Activated T-helper 1 cell treated with anti-CD3 and anti-CD28 coated beads, Interleukin-12 subunit alpha, Interleukin-12 subunit beta, Interleukin-2, Interleukin-4 antibody, amounts not matched to agents 30 ng/mL and 10 ng/mL and 1 ng/mL, durations not matched to agents 14 hours and 24 hours and 36 hours (primary cell): ENCODE measurements at places on chromosomes 6 and 20. TPM values are rescaled to one million over a fixed set of nuclear protein-coding genes. Genes with fewer than 3 reads are reported as not detected.

DNA sequence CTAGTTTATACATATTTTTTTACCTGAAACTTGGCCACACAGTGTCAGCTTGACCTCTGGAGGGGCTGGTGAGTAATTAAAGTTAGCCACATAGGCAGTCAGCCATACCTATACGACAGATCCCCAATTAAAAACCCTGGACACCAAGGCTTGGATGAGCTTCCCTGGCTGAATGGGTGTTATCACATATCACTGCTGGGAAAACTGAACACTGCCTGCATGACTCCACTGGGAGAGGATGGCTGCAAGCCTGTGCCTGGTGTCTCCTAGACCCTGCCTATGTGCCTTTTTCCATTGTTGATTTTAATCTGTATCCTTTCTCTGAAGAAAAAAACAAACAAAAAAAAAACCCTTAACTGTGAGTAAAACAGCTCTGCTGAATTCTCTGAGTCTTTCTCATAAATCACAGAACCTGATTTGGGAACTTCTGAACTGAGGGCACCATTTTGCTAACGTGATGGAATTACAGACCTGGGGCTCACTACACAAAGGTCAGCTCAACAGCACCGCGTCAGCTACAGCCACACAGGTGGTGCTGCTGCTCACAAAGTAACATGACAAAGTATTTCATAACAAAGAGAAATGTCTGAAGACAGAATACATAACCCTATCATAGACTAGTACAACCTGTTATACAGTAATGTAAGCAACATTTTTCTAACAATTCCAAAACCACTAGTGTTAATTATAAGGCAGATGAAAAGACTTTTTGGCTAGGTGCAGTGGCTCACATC lies 97.0 kb downstream of the SLC23A2 start:
- H3K36me3 ChIP-seq: peaks cover 23% of the 10 kb centered on the region
- H3K27ac ChIP-seq: no peak overlapping the region
- no peak overlapping the region for H3K4me3 ChIP-seq
- no peak for DNase-seq
- H3K4me1 ChIP-seq: peaks cover 12% of the 10 kb centered on the region

The ARMH2 gene
- not detected in 2 replicates for total RNA-seq

GRCh38 chr6:156780102-156780641 lies 3.0 kb downstream of the ARID1B start:
- H3K4me1 ChIP-seq: peaks cover 58% of the 10 kb centered on the region
- peak overlapping the region; percentile 84 for H3K4me3 ChIP-seq
- peaks cover 6% of the 10 kb centered on the region for H3K36me3 ChIP-seq
- peak overlapping the region; percentile 79 for H3K27ac ChIP-seq

DNA sequence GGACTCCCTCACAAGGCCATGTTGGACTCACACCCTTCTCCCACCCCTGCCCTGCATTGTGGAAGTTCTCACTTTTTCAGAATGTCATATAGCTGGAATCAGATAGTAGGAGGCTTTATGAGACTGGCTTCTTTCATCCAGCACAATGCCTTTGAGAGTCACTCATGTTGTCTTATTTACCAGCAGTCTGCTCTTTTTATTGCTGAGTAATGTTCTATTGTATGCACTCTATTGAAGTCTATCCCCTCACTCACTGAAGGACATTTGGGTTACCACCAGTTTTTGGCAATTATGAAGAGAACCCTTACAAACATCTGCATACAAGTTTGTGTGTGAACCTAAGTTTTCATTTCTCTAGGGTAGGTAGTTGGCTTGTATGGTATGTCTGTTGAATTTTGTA lies 80.8 kb upstream of the KCNK16 start:
- H3K4me3 ChIP-seq: no peak overlapping the region
- H3K36me3 ChIP-seq: no peaks in the 10 kb centered on the region
- peaks cover 11% of the 10 kb centered on the region for H3K27me3 ChIP-seq
- DNase-seq: no peak
- no peak overlapping the region for H3K27ac ChIP-seq

The CPXM1 gene
- 0.31 and 0.76 TPM in 2 replicates for total RNA-seq

DNA sequence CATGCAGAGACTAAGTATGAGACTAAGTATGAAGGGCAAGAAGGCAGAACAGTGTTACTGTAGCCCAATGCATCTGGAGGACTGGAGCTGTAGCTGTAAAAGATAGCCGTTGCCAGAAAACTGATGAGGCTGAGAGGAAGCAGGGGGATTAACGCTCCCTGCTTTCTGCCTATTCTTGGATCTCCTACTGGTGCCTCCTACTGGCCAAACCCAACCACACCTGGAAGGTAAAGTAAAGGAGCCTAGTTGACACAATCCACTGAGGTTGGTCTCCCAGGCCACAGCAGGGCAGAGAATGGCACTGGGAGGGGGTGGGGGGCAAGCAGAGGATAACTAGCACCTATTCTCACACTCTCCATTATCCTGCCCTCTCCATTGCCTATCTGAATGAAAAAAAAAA lies 105.0 kb upstream of the MRPS10 start:
- H3K27ac ChIP-seq: no peak overlapping the region
- DNase-seq: no peak
- H3K36me3 ChIP-seq: peaks cover 37% of the 10 kb centered on the region
- no peak overlapping the region for H3K4me3 ChIP-seq
- H3K4me1 ChIP-seq: peaks cover 59% of the 10 kb centered on the region
- no peaks in the 10 kb centered on the region for H3K27me3 ChIP-seq

DNA sequence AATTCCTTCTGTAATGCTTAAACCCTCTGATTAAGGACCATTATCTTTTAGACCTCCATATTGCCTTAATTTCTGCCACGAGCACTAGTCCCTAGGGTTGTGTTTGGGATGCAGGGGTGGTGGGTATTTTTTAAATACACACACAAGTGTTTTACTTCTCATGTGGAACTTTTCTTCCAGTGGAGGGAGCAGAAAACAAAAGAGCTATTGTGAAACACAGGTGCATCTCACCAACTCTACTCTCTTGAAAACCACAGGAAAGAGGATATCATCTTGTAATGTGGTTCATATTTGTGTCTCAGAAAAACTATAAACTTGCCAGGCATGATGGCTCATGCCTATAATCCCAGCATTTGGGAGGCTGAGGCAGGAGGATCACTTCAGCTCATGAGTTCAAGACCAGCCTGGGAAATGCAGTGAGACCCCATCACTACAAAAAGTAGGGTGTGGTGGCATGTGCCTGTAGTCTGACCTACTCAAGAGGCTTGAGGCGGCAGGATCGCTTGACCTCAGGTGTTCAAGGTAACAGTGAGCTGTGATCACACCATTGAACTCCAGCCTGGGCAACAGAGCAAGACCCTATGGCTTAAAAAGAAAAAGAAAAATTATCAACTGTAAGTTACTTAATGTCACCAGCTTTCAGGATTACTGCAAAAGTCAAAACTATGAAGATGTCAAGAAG lies 37.3 kb downstream of the MRS2 start:
- H3K27me3 ChIP-seq: no peaks in the 10 kb centered on the region
- H3K4me1 ChIP-seq: peaks cover 5% of the 10 kb centered on the region
- no peak for DNase-seq
- no peak overlapping the region for H3K27ac ChIP-seq
- H3K4me3 ChIP-seq: no peak overlapping the region

- peaks cover 2% of the 10 kb centered on the region for H3K27me3 ChIP-seq
- no peak overlapping the region for H3K4me3 ChIP-seq
- H3K27ac ChIP-seq: no peak overlapping the region
- DNase-seq: no peak
Measured at GRCh38 chr6:132084811-132085509, 133.8 kb upstream of the CCN2 start.

The TOX2 gene
- 4.0 and 4.8 TPM in 2 replicates for total RNA-seq

DNA sequence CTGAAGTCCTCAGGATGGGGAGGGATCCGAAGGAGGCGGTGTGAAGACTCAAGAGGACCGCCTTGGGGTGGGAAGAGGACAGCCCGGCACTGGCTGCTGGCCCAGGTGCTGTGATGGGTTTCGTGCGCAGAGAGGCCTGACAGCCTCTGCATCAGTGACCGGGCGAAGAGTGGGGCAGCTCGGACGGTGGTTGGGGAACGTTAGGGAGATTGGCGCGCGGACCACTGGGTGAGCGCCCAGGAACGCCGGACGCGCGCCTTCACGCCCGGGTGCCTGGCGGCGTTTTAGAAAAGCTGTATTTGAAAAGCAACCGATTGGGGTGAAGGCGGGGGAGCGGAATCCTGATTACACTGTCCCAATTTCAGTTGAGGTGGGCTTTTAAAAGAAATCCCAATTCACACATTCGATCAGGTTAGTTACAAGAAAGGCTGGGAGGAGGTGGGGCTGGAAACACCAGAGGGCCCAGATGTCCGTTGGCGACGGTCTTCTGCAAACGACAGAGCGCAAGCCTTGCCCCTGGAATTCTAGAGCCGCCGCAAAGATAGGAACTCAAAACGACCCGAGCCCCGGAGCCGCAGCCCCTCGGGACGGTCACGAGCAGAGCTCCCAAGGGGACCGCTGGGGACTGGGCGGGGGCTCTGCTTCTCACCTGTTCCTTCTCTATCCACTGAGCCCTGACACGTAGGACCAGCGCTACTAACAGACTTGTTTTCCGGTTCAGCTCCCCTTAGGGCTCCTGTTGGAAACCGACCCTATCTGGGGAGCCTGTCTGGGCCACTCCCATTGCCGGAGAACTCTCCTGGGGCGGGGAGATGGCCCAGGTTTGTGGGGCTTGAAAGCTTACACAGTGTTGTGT lies 8.5 kb upstream of the TRIM40 start:
- H3K27ac ChIP-seq: peak overlapping the region; percentile 21
- peaks cover 25% of the 10 kb centered on the region for H3K4me1 ChIP-seq
- peaks cover 61% of the 10 kb centered on the region for H3K27me3 ChIP-seq
- no peak overlapping the region for H3K4me3 ChIP-seq
- no peak for DNase-seq
- H3K36me3 ChIP-seq: no peaks in the 10 kb centered on the region

DNA sequence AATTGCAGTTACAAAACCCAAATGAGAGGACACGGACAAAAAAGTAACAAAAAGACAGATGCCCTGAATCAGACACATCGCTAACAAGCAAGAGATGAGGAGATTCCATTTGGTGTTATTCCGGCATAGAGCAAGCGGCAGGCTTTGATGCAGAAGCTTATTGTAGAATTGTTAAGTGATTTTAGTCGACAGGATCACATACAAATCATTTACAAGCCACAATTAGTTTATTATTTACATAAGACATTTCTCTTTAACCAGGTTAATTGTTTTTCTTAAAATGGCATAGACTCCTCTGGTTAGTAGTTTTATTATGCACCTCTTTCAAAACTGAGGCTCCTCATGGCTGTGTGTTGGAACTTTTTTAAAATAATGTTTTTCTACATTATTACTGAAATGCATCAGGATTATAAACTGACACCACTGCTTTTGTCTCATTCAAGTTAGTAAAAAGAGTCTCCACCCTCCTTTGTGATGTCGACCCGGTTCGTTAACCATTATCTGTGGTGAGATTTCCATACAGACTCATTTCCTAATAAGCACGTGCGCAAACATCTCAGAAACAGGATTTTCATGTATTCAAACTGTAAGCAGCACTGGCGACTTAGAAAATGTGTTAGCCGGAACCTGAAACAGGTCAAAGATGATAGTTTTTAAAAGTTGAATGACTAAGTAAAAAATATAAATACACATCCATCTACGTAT lies 119.8 kb downstream of the COL12A1 start:
- no peaks in the 10 kb centered on the region for H3K36me3 ChIP-seq
- H3K4me1 ChIP-seq: no peaks in the 10 kb centered on the region
- H3K27ac ChIP-seq: no peak overlapping the region
- H3K27me3 ChIP-seq: peaks cover 16% of the 10 kb centered on the region
- no peak for DNase-seq

The ZNF335 gene
- total RNA-seq: 38.3 and 40.9 TPM in 2 replicates

GRCh38 chr20:37407019-37407566 lies 61.2 kb downstream of the SRC start:
- H3K36me3 ChIP-seq: no peaks in the 10 kb centered on the region
- H3K27me3 ChIP-seq: peaks cover 22% of the 10 kb centered on the region
- DNase-seq: no peak
- peaks cover 12% of the 10 kb centered on the region for H3K4me1 ChIP-seq
- peak overlapping the region; percentile 20 for H3K4me3 ChIP-seq

GRCh38 chr6:33633462-33634158 lies 12.5 kb downstream of the ITPR3 start:
- H3K4me3 ChIP-seq: peak overlapping the region; percentile 82
- peaks cover 65% of the 10 kb centered on the region for H3K4me1 ChIP-seq
- H3K36me3 ChIP-seq: peaks cover 17% of the 10 kb centered on the region
- peak; percentile 61 for DNase-seq
- H3K27ac ChIP-seq: peak overlapping the region; percentile 90

The TBP gene
- total RNA-seq: 27.8 and 29.6 TPM in 2 replicates

DNA sequence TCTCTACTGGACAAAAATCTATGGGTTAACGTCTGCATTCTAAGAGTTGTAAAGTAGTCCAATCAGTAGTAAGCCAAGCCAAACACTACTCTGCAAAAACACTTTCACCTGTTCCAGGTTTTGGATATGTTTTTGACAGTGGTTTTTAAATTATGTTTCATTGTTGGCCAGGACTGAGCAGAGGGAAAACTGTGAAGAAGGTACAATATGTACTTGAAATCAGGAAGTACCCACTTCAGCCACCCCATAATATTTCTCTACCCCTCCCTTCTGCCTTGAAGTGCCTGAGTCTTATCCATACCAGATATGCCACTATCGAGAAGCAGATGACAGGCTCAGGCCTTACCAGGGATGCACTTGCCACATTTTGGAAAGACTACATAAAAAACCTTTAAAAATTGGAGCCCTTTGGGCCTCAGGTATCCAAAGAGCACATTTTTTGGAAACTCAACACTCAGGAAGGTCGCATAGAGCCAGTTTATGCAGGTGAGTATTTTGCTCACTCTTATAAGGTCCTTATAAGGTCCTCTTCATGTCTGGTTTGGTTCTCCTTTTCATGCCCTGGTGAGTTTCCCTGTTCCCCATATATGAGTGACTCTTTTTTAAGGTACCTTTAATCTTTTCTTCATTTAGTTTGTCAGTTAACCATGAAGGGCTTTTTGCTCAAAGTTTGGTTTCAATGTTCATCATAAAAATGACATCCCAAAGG lies 859.3 kb upstream of the FLRT3 start:
- no peaks in the 10 kb centered on the region for H3K36me3 ChIP-seq
- no peaks in the 10 kb centered on the region for H3K27me3 ChIP-seq
- H3K27ac ChIP-seq: no peak overlapping the region
- DNase-seq: no peak
